ENCODE measurements at places on chromosomes 4 and X.

DNA sequence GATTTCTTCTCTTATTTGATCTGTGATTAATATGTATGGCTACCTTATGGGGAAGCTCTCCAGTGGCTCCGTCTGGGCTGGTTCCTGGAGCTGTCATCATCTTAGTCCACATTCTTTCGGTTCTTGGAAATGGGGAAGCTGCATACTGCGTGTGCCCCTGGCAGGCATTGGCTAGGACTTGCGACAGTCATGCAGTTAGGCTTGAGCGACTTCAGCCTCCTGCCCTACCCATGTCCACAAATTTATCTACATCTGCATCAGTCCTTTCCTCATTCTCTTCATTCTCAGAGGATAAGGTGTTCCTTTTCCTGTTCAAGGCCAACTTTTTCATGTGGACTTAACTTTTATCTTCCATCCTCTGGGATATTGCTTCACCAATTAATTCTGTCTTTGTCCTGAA is 214.2 kb downstream of the RELL1 start:
- no peak for DNase-seq

GRCh38 chr4:152806501-152807125 is 26.9 kb downstream of the ARFIP1 start:
- no peak for DNase-seq

GRCh38 chrX:40539214-40540142 is 41.3 kb upstream of the ATP6AP2 start:
- peak; percentile 29 for DNase-seq

DNA sequence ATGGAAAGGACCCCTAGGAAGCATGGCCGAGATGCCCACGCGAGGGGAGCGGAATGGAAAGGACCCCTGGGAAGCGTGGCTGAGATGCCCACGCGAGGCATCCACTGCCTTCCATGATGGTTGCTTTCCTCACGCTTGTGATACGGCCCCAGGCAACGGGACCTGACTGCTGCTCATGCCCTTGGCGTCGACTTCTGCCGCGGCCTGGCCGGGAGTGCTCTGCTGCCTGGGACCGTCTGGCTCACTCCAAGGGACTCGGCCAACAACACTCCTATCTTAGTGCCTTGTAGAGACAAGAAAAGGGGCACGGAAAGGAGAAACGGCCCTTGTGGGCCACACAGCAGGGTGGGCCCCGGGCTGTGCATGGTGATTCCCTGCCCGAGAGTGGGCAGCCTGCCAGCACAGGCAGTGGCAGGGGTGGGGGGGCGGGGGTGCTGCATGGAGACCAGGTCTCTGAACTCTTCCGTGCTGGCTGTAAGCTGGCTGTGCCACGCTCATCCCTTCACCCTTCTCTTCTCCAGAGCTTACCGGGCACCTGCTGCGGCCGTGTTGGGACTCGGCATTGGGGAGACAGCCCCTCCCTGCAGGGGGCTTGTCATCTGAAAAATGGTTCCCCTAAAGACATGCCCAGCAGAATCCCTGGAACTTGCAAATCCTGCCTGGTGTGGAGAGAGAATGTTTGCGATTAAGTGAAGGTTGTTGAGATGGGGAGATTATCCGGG is 38.6 kb upstream of the HMX1 start:
- no peak for DNase-seq

DNA sequence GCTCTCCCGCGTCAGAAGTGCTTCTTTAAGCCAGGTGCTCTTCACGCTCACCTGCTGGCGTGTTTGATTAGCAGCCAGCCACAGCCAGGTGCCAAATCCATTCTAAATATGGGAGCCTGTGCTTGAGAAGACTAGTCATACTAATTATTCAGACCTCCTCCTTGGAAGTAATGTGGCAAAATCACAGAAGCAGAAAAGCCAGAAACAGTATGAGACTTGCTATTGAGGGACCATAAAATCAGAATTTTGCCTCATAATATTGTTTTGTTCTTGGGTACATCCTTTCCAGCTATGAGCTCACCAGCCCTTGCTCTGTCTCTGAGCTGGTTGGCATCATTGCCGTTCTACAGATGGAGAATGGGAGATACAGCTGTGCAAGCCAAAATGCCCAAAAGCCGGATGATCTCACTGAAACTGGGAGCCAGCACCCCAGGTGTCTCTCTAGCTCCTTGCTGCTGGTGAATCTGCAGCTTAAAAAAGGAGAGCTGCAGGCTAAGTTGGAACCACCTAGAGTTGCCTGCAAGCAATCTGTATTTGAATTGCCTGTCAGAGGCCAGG is 205.4 kb downstream of the SHROOM3 start:
- DNase-seq, result no peak

DNA sequence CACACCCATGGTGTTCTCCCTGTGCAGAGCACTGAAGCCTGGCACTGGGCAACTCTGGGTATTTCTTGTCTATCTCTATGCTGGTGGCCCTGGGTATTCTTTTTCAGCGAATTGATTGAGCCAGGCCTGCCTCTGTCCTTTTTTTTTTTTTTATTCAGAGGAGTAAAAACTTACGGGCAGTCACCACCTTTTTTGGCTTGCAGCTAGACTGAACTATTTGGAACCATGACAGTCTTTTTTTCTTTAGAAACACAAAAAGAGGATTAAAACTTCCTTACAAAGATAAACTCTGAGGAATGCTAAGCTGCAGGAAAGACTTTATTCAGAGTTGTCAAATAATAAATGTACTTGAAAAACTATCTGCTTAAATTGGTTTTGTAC is 119.2 kb upstream of the STIM2 start:
- DNase-seq, result no peak

DNA sequence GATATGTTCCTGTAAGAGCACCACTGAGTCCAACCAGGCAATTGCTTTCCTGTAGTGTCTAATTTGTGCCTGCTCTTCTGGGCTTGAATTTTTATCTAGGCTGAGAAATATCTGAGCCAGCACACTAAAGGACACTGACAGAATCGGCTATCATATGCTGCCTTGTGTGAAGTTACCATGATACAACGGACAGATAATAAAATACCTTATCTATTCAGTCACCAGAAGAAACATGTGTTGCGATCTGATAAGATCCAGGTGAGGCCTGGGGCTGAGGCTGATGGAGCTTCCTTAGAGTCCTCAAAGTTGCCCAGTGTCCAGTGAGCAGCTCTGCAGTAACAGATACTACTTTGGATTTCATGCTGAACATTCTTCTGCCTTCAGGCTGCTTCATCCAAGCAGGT is 111.8 kb downstream of the ZNF518B start:
- DNase-seq, result no peak

GRCh38 chr4:142554412-142554811 is 291.7 kb downstream of the INPP4B start:
- DNase-seq, result no peak

- no peak for DNase-seq
Measured at GRCh38 chr4:138953961-138954371, 61.6 kb upstream of the NOCT start.

DNA sequence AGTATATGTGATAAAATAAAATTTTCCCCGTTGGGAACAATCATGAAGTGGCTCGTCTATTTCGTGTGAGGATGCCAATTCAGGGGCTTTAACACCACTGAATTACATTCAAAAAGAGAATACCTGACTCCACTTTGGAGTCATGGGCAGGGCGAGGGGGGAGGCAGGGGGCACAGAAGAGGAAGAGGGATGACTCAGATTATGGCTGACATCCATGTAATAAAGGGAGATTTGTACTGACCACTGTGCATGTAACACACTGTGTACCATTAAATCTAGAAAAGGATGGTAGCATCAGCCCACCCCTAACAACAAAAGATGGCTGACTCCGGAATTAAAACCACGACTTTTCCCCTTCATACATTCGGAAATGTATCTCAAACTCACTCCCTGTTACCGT is 1.3 kb downstream of the SLC9A7 start:
- DNase-seq, result no peak

- no peak for DNase-seq
Measured at GRCh38 chr4:185811509-185812364, at the start of gene SORBS2. TSS of gene SORBS2 (minus strand) at chr4:185812194. CDS start at chr4:185690571, 121,623 bp downstream.

- no peak for DNase-seq
Measured at GRCh38 chr4:156636381-156636780, 335.2 kb downstream of the PDGFC start.

DNA sequence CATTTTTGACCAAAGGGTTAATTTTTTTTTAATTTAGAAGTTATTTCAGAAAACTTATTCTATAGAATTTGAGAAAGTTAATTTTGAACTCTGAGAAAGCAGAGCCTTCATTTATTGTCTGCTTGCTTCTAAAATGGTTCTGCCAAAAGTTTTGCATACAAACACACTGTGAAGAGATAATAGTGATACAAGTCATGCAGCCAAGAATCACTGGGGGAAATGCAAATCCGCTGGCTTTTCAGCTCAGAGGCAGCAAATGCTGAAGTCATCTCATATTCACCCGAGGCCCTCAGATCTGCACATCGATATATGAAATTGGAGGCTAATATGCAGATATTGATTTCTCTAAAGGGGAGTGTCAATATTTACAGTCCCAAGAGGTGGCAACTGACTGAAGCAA is 186.2 kb downstream of the KIT start:
- no peak for DNase-seq

GRCh38 chrX:104749951-104750610 is 184.1 kb downstream of the IL1RAPL2 start:
- DNase-seq, result no peak

GRCh38 chr4:85154591-85154990 is 188.1 kb upstream of the WDFY3 start:
- DNase-seq, result no peak

DNA sequence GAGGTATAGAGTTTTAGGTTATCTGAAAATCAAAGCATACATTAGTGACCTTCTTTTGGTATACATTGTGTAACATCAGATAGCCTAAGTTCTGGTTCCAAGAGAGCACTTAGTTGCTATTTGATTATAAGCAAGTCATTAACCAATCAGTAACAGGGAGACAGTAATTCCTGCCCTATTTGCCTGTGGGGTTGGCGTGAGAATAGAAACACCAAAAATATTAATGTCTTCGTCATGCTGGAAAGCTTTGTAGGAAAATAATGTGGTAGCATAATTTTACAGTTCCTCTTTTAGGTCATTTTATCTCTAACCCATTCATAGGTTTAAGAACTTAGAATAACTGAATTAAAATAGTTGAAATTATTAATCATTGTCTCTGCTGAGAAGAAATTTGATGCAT is 37.8 kb downstream of the NPNT start:
- no peak for DNase-seq

All from stimulated activated CD8-positive, alpha-beta memory T cell treated with anti-CD3 and anti-CD28 coated beads, Interleukin-15, amount 100 ng/mL, for 4 hours (primary cell).